MV-4-11 (cell line): ENCODE measurements at places on chromosomes 6 and 20.

- DNase-seq, result peak; percentile 75
Measured at GRCh38 chr6:89352278-89353117, at the start of gene UBE2J1. Gene UBE2J1, minus strand, starts transcription at chr6:89352722. Its CDS starts 153 bp downstream, at chr6:89352569.

GRCh38 chr6:89357390-89357789, 4.9 kb upstream of the UBE2J1 start:
- peak; percentile 19 for DNase-seq

DNA sequence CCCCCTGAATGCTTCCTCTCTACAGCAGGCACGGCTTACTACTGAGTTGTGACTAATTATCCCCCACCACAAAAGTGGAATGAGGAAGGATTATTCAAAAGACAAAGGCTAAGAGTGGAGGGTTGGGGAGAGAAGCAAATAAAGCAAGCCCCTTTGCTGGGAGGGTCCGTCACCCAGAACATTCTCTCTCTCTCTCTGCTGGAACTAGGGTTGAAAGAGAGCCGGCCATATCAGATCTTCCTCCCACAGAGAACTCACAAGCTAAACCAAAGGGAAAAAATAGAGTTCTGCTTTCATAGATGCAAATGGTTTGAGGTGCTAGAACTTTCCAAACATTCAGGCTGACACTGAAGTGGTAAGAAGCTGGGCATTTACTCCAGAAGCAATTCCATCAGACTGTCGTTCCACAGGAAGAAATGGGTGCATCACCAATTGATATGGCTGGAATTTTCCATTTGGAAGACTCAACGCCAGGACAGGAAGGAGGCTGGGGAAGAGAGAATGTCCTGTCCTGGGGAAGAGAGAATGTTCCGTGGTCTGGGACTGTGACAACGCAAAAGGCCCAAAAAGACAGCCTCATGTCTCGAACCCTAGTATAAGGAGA, 7.9 kb downstream of the ZMYND8 start:
- peak; percentile 35 for DNase-seq

DNA sequence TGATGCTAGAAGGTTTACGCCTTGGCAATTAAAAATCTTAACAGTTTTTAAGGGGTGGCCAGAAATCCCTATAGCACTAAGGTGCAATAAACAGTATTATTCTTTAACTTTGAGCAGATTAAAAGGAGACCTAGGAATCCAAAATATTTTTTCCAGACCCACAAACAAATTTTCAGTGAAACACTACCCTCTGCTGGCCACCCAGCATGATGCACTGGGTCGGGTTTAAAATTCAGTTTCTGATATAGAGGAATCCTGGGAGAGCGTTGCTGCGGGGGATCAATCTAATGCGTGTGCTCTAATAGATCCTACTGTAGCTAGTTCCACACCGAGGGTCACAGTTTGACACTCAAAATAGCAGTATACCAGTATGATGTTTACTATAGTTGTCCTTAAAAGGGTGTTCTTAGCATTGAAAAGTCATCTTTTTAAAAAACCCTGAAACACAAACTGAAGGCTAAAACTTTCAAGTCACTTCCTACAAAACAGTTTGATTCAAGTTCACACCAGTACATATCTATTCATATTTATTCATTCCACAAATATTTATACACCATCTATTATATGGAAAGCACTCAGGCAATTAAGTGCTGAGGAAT, 10.2 kb downstream of the UBE3D start:
- DNase-seq, result peak; percentile 22

- no peak for DNase-seq
Measured at GRCh38 chr6:8000188-8000596, 64.0 kb downstream of the BLOC1S5 start.

GRCh38 chr6:33717934-33718455, 6.5 kb upstream of the UQCC2 start:
- no peak for DNase-seq

DNA sequence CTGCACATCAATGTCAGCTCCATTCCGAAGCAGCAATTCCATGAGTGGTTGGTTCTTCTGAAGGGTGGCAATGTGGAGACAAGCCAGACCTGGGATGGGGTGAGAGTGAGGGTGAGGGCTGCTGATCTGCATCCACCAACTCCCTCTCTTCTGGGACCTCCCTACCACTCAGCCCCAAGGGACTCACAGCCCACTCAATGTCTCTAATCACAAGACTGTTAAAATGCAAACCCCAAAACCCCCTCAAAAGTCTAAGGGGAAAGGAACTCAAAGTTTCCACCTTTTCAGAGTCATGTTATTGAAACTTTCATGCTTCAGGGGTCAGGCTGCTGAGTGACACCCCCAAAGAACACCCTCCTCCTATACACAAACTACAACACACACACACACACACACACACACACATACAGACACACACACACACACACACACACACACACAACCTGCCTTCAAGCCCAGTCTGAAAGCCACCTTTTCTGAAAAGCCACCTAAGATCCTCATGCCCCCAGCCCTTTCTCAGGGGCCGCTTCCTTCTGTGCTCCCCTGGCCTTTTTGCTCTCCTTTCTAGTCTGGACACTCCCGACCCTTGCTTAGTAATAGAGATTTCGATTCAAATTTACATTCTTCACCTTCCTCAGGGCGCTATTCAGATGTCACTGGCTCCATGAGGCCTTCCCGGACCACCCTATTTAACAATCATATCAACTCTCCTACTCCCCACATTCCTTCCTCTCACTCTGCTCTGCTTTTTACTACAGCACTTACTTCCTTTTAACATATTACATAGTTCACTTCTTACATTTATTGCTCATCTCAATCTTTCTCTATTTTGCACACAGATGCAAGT, 3.3 kb upstream of the SLC35B2 start:
- no peak for DNase-seq

DNA sequence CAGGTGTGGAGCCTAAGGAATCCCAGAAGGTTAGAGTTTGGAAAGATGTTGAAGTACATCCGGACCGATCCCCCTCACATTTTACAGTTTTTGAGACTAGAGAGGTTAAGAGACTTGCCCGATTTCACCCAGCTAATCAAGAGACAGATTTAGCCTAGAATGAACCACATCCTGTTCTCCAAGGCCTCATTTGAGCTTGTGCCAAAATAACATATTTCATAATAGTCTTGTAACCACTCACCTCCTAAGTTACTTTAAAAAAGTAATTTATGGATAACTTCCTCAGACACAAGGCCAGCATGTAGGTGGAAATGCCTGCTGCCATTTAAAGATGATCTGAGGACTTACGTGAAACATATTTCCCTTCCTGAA, 39.8 kb upstream of the ARHGAP18 start:
- peak; percentile 92 for DNase-seq

- DNase-seq, result no peak
Measured at GRCh38 chr6:132919045-132919860, 104.9 kb downstream of the RPS12 start.

GRCh38 chr6:105170059-105170458, 9.8 kb downstream of the POPDC3 start:
- DNase-seq, result no peak

GRCh38 chr6:133590814-133591213, 298.1 kb upstream of the TCF21 start:
- peak; percentile 41 for DNase-seq

DNA sequence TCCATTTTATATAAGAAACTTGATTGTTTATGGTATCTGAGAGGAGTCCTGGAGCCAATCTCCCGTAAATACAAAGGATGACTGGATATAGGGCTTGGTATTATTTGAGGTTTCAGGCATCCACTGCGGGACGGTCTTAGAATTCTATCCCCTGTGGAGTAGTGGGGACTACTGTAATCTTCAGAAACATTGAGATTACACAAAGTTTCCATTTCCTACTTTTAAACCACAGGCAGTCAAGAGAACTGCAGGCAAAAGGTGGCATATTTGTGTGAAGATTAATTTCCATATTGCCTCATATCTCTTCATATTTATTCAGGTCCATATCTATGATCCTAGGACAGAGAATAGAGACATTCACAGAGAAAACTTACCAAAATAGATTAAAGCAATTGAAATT, 586.2 kb downstream of the PHF3 start:
- DNase-seq, result no peak

- no peak for DNase-seq
Measured at GRCh38 chr6:89002523-89002922, 39.1 kb upstream of the RNGTT start.

GRCh38 chr6:132246632-132247270, 154.5 kb downstream of the MOXD1 start:
- DNase-seq, result no peak

- DNase-seq, result no peak
Measured at GRCh38 chr6:128025478-128025877, 124.6 kb upstream of the THEMIS start.

- no peak for DNase-seq
Measured at GRCh38 chr6:161434921-161435747, 161.3 kb upstream of the AGPAT4 start.

DNA sequence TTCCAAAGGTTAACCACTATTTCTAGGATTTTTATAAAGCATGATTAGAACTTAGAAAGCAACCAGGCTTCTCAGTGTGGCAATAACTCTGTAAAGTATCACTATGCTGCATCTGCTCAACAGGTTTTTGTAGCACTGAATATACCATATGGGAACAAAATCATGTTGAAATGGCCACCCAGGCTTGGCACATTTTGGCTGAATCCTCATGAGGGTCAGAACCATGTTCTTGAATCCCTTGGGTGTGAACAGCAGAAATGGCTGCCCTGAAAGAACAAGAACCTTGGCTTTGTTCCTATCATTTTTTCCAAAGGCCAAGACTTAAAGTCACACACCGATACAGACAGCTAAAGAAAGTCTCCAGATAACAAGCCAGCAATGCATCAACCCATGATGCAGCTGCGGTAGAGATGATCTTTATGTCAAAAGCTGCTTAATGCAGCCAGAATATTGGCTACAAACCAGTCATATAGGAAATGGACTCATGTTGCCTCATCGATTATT, 283.0 kb upstream of the NOX3 start:
- DNase-seq, result no peak

GRCh38 chr6:89940225-89941027, 46.2 kb downstream of the GJA10 start:
- peak; percentile 65 for DNase-seq

- no peak for DNase-seq
Measured at GRCh38 chr6:170085475-170086401, 205.1 kb downstream of the DLL1 start.

DNA sequence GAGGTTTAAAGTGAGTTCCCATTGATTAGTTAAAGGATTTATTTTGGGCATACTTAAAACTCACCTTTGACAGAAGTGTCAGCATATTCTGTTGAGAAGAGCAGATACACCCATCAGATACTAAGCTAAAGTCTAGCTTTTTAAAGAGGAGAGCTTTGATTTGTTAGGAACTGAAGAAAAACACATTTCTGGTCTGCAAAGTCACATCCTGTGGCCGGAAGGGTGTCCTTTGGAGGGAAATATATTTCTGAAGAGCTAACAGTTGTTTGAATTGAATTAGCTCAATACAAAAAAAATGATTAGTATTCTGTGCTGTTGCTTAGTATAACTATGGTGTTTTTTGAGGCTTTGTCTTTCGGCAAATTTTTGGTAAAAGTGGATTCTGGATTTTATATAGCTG, 302.7 kb downstream of the RFPL4B start:
- DNase-seq, result no peak

- peak; percentile 58 for DNase-seq
Measured at GRCh38 chr20:56439771-56440291, 27.8 kb downstream of the CASS4 start.

DNA sequence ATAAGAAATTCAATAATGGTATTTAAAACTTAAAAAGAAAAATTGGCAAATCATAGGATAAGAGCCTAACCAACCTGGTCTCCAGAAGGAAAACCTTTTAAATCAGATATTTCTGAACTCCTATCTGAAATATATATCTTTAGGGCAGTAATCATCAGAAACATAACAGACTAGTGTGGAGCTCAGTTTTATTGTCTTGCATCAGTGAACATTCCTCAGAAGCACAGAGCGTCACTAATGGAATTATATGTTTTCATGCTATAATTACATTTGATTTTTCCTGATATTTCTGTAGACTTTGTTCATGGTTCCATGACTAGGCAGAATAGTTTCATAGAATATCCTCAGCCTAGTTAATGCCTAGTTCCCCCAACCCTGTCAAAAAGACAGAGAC, 262.2 kb downstream of the EYA4 start:
- no peak for DNase-seq

DNA sequence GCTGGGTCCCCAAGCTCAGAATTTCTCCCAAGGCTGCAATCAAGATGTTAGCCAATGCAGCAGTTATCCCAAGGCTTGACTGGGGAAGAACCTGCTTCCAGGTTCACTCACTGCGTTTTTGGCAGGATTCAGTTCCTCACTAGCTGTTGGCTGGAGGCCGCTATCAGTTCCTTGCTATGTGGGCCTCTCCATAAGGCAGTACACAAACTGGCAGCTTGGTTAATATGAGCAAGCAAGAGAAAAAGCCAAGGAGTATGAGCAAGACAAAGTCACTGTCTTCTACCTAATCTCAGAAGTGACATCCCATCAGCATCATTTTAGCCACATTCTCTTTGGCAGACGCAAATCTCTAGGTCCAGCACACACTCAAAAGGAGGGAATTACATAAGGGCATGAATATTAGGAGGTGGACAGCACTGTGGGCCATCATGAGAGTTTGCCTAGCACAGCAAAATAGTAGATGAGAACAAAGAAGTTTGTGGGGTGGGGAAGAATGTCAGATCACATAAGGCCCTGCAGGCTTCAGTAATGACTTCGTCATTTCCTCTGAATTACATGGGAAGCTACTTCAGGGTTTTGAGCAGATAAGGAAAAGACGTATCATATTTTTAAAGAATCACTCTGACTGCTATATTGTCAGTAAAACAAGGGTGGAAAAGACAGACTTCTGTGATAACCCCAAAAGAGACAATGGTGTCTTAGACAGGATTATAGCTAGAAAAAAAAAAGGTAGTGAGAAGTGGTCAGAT, 25.5 kb downstream of the LMBRD1 start:
- no peak for DNase-seq

DNA sequence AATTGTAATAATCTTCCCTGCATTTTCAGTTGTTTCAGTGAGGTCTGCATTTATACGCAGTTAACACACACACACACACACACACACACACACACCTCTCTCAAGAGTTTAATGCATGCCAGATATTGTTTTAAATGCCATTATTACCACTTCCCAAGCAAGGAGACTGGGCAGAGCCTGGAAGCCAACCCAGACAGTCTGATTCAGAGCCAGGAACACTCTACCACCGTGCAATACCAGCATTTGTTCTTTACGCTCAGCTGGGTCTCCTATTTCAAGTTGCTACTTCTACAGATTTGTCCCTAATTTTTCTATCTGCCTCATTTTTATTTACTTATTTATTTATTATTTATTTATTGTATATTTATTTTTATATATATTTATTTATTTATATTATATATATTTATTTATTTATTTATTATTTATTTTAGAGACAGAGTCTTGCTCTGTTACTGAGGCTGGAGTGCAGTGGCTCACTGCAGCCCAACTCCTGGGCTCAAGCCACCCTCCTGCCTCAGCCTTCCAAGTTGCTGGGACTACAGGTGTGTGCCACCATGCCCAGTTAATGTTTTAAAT, 68.4 kb downstream of the PCSK2 start:
- no peak for DNase-seq

DNA sequence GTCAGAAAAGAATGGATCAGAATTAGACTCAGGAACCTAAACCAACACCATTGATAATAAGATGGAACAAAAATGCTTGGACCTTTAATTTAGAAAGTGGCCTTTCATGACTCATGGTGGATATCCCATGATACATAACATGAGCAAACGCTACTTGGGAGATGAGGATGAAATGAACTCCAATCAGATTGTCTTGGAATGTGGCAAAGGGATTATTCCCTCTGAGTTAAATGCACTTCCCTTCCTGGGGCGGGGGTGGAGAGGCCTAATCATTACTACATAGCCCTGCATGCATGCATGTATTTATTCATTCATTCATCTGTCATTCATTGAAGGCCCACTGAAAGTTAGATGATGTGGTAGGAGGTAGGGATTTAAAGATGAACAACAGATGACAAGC, 174.0 kb downstream of the AIG1 start:
- DNase-seq, result no peak
